ENCODE measurements at places on chromosomes 1 and 21. TPM values are rescaled to one million over a fixed set of nuclear protein-coding genes. Genes with fewer than 3 reads are reported as not detected.

GRCh38 chr1:7810395-7810794 lies 26.3 kb downstream of the PER3 start:
- DNase-seq, result no peak

The OPRD1 gene
- polyA plus RNA-seq, result 0.22 TPM

The DIO1 gene
- 0.95 TPM for polyA plus RNA-seq

The TFAP2E gene
- polyA plus RNA-seq, result 3.2 TPM
